ENCODE measurements at places on chromosomes 13 and 19.
A peak's percentile ranks its signal among the peaks of the same experiment; 100 is the strongest.

DNA sequence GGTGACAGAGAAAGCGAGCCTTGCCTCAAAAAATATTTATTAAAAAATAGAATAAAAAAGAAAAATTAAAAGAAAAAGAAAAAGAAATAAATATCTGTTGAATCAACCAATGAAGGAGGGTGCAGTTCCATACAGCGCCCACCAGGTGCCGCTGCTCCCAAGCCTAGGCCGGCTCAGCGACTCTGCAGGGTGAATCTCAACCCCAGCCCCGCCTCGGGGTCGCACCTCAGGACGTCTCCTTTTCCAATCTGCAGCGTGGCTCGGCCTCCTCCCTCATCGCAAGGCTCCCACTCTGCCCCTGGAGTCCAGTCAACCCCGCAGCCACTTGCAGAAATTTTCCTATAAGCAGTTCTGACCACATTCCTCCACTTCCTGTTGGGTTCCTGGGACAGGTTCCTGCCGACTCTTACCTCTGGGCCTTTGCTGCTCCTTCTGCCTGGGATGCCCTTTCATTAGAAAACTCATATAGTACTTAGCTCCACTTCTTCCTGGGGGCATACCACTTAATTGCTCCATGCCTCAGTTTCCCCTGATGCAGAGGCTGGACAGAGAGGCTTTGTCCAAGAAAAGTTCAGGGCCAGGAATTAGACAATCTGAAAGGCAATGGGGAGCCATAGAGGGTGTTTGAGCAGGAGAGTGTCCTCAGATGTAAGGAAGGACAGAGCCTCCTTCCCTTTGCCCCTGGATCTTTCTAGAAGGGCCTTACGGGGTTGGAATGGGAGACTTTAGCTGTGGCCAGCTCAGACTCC lies 24.3 kb downstream of the NFILZ start:
- DNase-seq, result peak; percentile 44

DNA sequence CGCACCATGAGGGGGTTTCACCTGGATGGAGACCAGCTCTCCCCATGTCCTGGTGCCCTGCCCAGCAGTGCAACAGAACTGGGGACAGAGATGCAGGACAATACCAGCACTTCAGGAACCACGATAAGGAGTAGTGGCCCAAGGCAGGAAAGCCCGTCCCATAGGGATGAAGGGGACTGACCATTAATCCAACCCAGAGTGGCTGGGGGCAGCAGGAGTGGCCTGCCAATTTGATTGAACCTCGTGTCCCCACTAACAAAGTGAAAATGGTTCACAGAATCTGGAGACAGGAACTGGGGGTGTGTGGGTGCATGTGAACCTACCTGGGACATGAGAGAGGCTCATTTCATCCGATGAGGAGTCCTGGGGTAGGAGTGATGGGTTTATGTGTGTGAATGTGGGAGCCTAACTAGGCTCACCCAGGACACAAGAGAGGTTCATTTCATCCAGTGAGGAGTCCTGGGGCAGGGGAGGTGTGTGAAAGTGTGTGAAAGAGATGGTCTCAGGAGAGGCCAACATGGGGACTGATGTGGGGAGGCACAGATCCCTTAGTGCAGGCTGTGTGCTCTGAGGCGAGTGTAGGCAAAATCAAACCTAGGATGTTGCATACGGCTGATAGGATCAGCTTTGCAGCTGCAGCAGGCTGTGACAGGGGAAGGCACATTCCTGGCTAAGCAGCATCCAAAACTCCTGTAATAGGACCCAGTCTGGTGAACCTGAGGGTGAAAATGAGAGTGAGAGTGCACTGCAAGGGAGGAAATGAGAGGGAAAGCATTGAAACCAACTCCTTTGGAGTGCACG lies 98.2 kb downstream of the ZNF429 start:
- no peak for DNase-seq

DNA sequence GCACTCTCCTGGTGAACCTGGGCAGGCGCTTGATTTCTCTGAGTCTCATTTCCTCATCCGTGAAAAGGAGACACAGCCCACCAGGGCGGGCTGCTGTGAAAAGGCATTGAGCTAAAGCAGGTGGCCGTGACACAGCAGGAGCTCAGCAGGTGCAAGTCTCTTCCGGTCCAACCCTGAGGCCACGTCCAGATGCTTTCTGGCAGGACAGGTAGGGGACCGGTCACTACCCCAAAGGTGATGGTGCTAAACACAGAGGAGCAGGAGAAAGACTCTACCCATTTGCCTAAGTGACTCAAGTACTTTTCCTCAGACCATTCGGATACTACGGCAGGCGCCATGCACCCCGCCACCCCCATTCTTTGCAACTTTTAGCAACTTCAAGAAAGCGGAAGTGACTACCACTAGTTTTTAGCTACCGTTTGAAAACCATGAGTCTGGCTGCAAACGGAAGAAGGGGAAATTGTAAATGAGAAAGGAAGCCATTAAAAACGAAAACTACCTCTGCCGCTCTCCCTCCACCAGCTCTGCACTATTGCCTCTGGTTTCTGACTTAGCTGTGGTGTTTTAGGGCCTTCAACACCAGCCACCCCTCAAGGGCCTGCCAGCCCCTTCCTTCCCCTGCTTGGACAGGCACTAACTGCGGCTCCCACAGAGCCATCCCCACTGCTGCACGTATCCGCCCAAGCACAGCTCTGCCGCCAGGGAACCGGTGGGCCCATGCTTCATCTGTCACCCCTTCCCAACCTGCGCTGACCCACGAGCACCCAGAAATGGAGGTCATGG lies 4.8 kb downstream of the PPP6R1 start:
- DNase-seq, result no peak

DNA sequence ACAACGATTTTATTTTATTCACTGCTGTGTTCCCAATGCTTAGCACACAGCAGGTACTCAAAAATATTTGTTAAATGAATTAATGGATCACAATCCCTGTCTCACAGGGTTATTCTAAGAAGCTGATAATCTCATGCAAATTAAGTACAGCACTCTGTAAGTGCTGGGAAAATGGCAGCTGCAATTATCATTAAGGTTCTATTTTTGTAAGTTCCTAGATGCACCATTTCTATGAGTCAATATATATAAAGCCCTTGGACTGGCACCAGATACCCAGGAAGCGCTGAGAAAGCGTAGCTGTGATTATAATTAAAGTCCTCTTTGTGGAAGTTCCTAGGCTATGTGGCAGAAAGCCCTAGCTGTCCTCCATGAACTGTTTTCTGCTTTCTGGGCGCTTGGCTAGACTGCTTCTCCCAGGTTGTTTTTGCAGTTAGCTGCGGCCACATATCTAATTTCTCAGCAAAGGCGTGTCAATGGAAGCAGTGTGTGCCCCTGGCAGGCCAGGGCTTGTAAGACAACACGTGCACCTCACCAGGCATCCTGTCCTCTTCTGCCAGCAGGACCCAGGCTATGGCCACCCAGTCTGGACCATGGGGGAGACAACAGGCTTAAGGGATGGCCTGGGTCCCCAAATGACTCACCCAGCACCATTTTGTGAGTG lies 5.2 kb upstream of the SRRM5 start:
- no peak for DNase-seq

GRCh38 chr13:27964741-27965323 lies 4.3 kb downstream of the CDX2 start:
- DNase-seq, result no peak

DNA sequence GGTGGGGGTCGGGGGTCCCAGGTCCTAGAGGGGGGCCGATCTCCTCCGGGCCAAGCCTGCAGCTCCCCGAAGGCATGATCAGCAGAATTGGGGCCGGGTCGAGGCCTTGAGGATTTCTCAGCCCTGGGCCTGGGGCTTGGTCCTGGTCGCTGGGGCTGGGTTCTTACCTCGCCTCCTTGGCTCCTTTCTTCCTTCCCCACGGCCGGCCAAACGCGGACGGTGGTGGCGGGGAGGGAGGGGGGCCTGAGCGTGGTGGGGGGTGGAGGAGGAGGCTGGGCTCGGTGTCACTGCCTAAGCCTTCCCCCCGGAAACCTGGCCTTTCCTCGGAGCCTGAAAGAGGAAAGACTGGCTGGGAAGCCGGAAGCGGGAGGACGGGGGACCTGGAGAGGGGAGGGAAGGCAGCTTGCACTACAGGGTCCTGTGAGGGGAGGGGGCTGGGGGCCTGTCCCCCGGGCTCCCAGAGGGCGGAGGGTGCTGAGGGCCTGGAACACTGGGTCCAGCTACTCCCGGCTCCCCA lies at the start of gene ZNF579:
ZNF579 (minus strand) TSS at position 221 of the 517 bp plus-strand sequence. CDS start 1,209 bp downstream, outside the sequence.
- peak; percentile 47 for DNase-seq

DNA sequence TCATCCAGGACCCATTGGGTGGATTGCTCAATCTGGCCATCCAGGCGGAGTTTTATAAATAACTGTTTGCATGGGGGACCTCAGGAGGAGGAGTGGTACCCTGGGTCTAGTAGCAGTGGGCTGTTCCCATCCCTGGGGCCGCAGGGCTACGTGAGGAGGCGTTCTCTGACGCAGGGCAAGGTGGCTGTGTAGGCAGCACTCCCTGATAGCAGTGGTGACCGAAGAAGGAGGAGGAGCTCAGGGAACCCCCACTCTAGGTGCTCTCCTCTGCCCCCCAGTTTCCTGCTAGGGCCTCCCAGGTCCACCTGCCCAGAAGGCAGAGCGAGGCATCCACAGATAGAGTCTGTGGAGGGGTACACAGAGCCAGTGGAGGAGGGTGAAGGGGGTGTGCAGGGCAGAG lies 64.1 kb downstream of the CCNE1 start:
- DNase-seq, result no peak

GRCh38 chr19:35261356-35262100 lies 7.2 kb upstream of the USF2 start:
- DNase-seq, result no peak

GRCh38 chr13:100673376-100673712 lies 1.3 kb downstream of the TMTC4 start:
- no peak for DNase-seq
